ENCODE measurements at places on chromosomes 4 and X. TPM values are rescaled to one million over a fixed set of nuclear protein-coding genes. Genes with fewer than 3 reads are reported as not detected.

Gene ADGRL3
- 0.52 TPM for polyA plus RNA-seq

Gene BMX
- 4.7 TPM for polyA plus RNA-seq

Gene CFI
- polyA plus RNA-seq = 15.0 TPM

Gene SRPX
- polyA plus RNA-seq = 143 TPM

Gene RBM47
- polyA plus RNA-seq = 0.97 TPM

Gene IL21
- polyA plus RNA-seq = not detected

Gene SYP
- 3.0 TPM for polyA plus RNA-seq

Gene S100G
- polyA plus RNA-seq = not detected

Gene RHOXF2B
- not detected for polyA plus RNA-seq

Gene IL2
- polyA plus RNA-seq = not detected

Gene KIAA1210
- 0.02 TPM for polyA plus RNA-seq

Gene OTUD6A
- polyA plus RNA-seq = not detected
